ENCODE measurements at places on chromosomes 3 and 15. TPM values are rescaled to one million over a fixed set of nuclear protein-coding genes. Genes with fewer than 3 reads are reported as not detected.

DNA sequence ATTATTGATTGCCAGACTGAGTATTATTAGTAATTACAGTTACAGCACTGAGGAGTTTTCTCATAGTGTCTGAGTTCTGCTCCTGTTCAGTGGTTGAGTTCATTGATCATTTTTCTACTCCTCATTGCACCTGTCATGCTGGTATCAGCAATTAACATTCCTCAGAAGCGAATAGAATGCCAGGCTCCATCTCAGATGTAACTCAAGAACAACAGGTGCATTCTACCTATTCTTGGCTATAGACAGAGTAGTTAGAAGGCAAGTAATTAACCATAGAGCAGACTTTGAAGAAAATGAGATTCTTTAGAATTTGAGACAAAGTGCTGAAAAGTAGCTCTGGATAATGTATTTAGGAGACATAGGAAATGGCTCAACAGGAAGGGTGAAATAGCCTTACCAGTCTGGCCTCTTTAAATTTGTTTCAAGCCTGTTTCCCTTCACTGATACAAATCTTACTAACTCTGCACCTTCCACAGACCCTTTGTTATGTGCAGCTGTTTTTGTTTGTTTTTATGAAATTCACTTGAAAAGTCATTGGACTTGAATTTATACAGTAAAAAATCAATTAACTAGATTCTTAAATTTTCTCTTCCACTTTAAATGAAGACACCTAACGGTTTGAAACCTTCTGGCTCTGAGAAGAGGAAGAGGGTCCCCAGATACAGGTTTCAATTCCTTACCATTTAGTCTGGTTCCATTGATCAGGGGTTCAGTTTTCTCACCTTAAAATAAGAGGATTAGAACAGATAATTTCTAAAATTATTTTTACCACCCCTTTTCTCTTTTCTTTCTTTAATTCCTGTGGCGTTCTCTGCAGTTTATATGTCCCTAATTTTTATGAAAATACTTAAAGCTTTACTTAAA, 109.6 kb downstream of the FNDC3B start:
- no peak for DNase-seq

DNA sequence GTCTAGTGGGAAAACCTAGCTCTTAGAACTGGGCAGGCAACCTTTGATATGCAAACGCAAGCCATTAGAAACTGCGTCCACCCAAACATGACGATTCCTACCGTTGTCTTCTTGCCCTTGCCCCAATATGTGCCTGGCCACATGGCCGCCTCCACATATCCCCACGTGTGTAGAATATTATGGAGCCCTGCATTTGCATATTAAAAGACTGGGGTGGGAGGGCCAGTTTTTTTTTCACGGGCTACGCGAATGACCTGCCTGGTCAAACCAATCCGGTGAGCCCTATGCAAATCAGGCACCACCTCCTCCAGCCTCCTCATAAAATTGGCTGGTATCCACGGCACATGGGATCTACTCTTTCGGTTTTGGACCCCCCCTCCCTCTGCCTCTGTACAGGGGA, 381.0 kb upstream of the RGMA start:
- DNase-seq = no peak

GRCh38 chr3:17070161-17070959, 185.6 kb downstream of the PLCL2 start:
- no peak for DNase-seq

DNA sequence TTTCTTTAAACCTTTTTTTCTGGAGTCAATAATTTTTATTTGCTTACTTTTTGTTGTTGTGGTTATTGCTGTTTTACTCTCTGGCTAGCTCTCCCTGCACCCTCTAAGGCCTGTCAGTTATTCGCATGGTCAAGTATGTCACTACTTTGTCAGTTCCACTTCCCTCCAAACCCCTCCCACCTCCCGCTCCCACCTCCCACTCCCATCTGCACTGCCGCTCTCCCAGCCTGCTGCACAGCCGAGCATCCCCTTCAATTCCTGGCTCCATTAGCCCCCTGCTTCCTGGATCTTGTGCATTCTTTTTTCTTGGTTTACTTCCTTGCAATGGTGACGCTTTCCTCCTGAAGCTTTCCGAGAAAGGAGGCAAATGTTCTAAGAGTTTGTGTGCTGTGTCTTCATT, 218.0 kb downstream of the XXYLT1 start:
- no peak for DNase-seq

DNA sequence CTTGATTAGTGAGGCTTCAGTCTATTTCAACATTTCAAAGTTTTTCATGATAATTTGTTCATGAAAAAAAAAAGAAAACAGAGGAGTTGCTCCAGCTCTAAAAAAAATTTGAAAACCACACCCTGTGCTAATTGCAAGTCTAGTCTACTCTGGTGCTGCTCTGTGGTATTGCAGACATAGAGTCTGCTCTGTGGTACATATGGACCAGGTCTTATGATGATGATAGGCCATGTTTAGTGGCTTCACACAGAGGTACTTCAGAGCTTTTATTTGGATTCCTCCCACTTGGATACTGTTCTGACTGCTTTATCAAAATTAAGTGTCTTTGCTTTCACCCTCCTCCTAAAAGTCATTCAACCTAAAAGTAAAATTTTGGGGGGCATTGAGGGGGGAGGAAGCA, 160.8 kb downstream of the ALCAM start:
- no peak for DNase-seq

DNA sequence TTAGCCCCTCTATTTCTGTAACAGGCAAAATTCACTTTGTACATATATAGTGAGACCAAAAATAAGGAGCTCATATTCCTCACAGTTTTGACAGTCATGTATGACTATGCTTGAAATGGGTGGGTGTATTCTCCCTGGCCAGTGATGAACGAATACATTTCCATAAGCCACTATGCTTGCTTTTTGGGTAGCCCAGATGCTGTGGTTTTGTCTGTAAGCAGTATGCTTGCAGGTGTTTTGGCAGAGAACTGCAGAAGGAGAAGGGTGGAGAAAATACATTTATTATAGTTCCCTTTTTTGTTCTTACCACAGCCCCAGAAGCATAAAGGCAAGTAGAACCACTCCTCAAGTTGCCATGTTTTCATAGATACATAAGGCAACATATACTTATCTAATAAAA, 131.2 kb downstream of the RBMS3 start:
- no peak for DNase-seq

GRCh38 chr3:94172695-94173310, 109.9 kb downstream of the NSUN3 start:
- no peak for DNase-seq

DNA sequence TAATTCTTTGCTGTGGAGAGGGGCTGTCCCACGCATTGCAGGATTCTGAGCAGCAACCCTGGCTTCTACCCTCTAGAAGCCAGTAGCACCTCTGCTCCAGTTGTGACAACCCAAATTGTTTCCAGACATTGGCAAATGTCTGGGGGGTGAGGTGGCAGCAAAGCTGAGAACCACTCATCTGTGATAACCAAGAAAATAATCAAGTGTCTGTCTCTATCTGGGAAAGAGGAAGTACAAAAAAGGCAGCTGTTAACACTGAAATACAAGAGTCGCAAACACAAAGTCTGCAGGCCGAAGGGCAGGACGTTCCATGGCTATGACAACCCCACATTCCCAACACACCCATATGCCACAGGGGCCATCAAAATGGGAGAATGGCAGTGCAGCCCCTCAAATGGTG, 42.2 kb upstream of the GNB5 start:
- DNase-seq = no peak

DNA sequence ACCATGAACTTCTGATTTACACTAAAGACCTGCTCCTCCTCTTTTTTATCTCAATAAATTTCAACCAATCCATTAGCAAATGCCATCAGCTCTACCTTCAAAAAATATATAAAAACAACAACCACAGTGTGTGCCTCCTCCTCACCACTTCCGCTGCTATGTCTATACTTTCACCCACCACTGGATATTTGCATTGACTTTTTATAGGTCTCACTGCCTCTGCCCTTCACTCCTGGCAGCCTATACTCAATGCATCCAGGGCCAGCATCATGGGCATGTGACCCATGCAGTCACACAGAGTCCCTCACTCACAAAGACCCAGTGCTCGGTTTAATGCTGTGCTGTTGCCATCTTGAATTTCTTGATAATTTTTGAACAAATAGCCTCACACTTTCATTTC, 53.5 kb upstream of the CCDC54 start:
- no peak for DNase-seq

DNA sequence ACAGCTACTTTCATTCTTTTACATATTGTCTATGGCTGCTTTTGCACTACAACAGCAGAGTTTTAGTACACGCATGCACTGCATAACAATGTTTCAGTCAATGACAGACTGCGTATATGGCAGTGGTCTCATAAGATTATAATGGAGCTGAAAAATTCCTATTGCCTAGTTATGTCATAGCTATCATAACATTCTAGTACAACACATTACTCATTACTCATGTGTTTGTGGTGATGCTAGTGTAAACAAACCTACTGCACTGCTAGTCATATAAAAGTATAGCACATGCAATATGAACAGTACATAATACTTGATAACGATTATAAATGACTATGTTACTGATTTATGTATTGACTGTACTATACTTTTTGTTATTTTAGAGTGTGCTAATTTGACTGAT, 47.9 kb downstream of the QTRT2 start:
- DNase-seq = no peak

GRCh38 chr3:139764936-139765335, 87.2 kb upstream of the NMNAT3 start:
- no peak for DNase-seq

KLHL25 gene
- 4.1 TPM for polyA plus RNA-seq

SNAP23 gene
- polyA plus RNA-seq = 39.0 TPM

REC114 gene
- not detected for polyA plus RNA-seq

All from foreskin keratinocyte (primary cell).